Aorta (tissue), 5 donors: ENCODE measurements at places on chromosomes 3 and 15. TPM values are rescaled to one million over a fixed set of nuclear protein-coding genes. Genes with fewer than 3 reads are reported as not detected.

- DNase-seq = no peak
Measured at GRCh38 chr3:34387826-34388564, 589.6 kb downstream of the PDCD6IP start.

GRCh38 chr3:31979001-31979697 is 1.9 kb downstream of the OSBPL10 start:
- no peak for DNase-seq

The AHSG gene
- total RNA-seq = not detected

GRCh38 chr3:142693136-142693853 is 30.5 kb upstream of the TRPC1 start:
- no peak for DNase-seq

DNA sequence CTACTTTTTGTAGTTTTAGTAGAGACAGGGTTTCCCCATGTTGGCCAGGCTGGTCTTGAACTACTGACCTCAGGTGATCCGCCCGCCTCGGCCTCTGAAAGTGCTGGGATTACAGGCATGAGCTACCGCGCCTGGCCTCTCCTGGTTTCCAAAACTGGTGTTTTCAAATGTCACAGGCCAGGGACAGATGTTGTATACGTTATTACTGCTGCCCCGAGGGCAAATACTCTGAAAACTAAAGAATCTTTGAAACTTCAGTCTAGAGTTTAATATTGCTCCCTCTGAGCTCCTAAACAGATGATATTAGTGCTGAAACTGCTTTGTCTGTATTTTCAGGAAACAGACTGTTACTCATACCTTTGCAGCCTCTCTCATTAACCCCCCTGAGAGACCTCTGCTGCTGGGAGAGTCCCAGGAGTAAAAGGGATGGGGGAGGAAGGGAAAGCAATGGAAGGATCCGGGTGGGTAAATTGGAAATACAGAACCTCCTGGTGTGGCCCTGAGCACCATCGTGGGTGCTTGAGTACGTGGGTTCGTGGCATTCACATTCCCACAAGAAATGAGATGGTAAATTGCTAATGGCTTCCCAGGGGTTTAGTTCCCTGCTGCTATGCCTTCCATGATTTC is 96.3 kb upstream of the IGF1R start:
- DNase-seq = no peak

The SCN11A gene
- 0.93 TPM for total RNA-seq

GRCh38 chr3:53975382-53975781 is 83.7 kb upstream of the SELENOK start:
- DNase-seq = no peak

DNA sequence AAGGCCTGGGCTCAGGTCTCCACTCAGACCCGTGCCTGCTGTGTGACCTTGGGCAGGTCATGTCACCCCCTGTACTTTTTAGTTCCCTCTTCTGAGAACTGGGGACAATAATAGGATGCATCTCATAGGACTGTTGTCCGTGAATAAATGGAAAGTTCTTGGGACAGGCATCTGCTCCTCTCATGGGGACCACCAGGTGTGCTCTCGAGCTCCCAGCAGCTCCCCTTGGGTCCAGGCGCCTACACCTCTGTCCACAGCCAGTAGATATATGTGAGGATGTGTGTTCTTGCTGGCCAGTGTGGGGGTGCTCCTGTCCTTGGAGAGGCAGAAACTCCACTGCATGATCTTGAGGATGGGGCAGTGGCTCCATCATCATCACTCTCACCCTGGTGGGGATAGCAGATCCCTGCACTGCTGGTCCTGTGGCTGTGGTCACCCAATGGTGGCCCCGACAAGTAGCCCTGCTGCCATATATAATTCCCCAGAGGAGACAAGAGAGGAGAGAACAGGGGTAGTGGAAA is 257.6 kb upstream of the TLE3 start:
- DNase-seq = peak; percentile 26

- peak; percentile 72 for DNase-seq
Measured at GRCh38 chr3:194773216-194773615, 87.5 kb downstream of the FAM43A start.

DNA sequence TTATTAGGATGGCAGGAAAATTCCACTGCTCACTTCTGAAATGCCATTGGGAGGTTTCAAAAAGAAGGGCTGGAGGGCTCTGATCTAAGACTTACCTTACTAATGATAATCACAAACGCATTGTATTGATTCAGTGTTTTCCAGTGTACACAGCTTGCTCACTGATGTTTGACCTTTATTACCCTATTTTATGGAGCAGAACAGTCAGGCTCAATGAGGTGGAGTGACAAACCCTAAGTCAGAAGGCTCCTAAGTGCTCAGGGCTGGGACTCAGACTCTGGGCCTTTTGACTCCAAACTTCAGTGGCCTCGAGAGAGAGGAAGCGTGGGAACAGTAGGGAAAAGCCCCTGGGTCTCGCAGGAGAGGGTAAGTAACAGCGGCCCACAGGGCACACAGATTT is 20.3 kb upstream of the RAD18 start:
- DNase-seq = no peak

- DNase-seq = no peak
Measured at GRCh38 chr3:98657457-98657856, 64.0 kb upstream of the CPOX start.

GRCh38 chr15:92053753-92054316 is 200.3 kb downstream of the SLCO3A1 start:
- no peak for DNase-seq

The ITIH1 gene
- not detected for total RNA-seq

- DNase-seq = no peak
Measured at GRCh38 chr3:63689285-63689684, 36.8 kb downstream of the SNTN start.

- no peak for DNase-seq
Measured at GRCh38 chr3:98977520-98977919, 76.0 kb upstream of the DCBLD2 start.

DNA sequence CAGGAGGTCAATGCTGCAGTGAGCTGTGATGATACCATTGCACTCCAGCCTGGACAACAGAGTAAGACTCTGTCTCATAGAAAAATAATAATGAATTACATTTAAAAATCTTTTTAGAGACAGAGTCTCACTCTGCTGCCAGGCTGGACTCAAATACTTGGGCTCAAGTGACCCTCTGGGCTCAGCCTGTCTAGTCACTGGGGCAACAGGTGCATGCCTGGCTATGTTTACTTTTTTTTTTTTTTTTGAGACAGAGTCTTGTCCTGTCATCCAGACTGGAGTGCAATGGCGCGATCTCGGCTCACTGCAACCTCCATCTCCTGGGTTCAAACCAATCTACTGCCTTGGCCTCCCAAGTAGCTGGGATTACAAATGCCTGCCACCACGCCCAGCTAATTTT is 8.0 kb upstream of the PLEKHO2 start:
- DNase-seq = no peak

GRCh38 chr3:12662593-12663400 is 1.1 kb downstream of the RAF1 start:
- DNase-seq = no peak

GRCh38 chr15:90994059-90994416 is 297 bp downstream of the PRC1 start:
- DNase-seq = no peak

DNA sequence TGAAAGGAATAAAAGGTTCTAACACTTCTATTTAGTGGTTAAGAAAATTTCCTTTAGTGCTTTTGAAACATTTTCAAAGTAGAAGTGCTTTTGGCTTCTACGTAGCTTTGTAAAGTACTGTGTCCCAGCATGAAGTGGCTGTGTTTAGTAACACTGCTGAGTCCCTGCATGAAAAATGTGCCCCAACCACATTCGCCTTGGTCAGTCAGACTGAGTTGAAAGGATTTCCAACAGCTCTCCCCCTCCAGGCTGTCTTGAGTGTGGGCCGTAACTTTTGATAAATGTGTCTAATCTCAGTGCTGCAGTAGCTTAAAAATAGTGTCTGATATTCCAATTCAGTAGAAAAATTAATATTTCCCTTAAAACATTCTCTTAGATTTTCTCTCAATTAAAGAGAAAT is 115.0 kb downstream of the NR1D2 start:
- DNase-seq = peak; percentile 51

DNA sequence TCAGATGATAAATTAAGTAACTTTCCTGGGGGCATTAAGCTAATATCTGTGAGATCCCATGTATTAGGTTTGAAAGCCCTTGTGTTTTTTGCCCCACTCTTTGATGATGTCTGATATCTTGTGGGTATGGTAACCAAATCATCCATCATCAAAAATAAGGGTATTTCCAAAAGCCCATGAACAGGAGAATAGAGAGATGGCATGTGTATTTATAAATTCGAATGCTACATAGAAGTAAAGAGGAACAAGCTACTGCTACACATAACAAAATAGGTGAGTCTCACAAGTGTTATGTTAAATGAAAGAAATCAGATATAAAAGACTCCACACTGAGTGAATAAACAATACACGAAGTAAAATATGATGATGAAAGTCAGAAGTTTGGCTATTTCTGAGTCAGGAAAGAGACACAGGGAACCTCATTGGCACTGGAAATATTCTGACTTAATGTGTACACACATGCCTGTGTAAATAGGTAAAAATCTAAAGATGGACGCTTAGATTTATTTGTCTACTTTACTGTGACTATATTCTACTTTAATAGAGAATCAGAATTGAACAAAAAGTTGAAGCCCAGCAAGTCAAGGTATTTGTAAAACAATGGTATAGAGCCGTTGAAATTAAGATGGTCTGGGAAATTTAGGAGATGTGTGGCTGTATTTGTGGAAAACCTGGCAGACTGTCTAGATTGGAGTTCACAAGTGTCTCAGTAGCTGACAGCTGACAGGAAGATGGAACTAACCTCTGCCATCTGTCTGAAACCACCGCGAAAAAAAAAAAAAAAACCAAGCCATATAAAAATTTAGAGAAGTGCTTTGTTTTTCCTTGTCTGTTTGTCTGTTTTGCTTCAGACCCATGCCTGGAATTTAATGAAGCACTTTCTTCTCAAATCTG is 111.0 kb upstream of the TGFBR2 start:
- no peak for DNase-seq

DNA sequence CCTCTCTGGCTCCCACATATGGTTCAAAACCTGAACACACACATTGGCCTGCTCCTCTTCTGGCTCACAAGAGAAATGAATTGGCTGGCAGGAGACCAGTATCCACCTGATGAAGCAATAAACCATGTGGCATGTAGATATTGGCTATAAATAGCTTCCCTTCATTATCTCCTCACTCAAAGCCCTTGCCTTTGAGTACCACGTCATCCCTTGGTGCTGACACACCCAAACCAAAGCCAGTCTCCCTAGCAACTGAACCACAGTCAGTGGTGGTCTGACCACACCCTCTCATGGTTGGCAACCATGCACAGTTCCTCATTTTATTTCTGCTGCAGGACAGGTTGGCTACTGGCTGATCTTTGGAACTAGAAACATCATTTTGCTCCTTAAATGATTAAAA is 98.8 kb downstream of the ZNF621 start:
- DNase-seq = no peak

GRCh38 chr3:135834465-135834864 is 131.1 kb upstream of the PPP2R3A start:
- no peak for DNase-seq

DNA sequence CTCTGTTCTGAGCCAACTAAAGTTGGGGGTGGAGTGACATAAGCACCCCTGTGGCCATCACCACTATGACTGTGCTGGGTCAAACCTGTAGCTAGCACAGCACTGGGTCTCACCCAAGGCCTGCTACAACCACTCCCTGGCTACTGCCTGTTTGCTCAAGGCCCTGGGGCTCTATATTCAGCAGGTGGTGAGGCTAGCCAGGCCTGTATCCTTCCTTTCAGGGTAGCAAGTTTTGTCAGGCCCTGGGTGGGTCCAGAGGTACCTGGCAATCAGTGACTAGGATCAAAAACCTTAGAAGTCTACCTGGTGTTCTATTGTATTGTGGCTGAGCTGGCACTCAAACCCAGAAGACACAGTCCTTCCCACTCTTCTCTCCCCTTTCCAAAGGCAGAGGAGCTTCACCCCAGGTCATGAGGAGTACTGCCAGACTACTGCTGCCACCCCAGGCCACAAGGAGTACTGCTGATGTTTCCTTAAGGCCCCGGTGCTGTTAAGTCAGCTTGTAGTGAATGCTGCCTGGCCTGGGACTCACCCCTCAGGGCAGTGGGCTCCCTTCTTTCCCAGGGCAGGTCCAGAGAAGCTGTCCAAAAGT is 170.8 kb downstream of the IGSF11 start:
- no peak for DNase-seq

- DNase-seq = no peak
Measured at GRCh38 chr3:142611206-142611605, 15.0 kb downstream of the PLS1 start.

DNA sequence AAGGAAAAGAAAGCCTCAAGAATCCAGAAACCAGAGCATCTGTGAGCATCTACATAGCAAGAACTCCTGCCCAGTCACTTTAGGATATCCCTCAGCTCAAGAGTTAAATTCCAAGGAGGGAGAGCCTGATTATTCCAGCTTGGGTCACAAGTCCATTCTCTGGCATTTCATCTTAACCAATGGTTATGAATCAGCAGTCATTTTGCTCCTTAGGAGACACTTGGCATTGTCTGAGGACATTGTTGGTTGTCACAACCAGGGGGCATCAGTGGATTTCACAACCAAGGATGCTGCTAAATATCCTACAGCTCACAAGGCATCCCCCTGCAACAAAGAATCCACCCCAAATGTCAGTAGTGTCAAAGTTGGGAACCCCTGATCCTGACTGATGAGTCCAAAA is 51.0 kb upstream of the LMCD1 start:
- DNase-seq = no peak

DNA sequence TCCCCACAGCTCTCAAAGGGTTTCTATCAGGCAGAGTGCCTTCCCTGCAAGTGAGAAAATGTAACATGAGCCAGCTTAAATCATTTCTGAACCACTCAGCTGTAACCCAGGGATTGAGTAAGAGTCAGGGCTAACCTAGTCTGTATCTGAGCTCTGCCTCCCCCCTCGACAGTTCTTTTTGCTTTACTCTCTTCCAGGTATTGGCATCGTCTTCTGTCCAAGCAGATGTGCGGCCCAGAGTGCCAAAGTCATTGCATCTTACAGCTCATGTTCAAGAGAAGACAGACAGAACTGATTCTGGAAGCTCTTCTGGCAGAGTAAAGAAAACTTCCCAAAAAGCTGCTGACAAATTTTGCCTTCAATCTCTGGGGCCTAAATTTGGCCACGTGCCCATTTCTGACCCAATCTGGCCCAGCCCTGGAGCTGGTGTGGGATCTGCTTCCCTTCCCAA is 74.8 kb downstream of the ABHD5 start:
- no peak for DNase-seq

- no peak for DNase-seq
Measured at GRCh38 chr3:12190221-12190807, 31.6 kb upstream of the TIMP4 start.

DNA sequence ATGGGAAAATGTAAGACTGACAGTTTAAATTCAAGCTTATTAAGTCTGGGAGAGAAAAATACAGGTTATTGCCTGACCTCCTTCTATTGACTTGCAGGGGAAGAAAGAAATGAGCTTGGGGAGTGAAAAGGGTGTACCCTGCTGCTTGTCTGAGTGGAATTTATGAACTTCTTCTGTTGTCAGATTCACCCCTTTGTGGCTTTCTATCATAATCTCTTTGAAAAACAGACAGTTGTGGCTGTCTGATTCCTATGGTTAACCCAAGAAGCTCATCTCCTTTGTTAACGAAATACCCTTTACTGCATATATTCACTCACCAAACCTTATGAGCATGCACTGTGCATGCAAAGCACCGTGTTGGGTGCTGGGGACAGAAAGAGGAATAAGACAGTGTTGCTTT is 22.5 kb downstream of the GPD1L start:
- DNase-seq = no peak

The NPTN gene
- total RNA-seq = 169 TPM
